ENCODE measurements at places on chromosomes 4 and X.

DNA sequence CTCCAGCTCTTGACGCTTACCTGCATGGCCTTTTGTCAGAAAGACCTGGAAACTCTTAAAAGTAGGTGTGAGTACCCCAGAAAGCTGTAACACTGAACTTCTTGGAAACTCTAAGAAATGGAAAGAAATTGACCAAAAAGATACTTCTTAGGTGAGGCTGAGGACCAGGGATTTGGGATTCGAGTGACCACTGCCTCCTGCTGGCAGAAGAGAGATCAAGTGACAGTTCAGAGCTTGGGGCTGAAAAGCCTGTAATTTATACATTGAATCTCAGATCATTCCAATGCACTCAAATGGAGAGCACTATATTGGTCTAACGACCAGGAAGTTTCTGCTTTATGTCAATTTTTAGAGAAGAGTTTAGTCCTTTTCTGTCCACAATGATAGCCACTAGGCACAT, 204.6 kb downstream of the PDGFRA start:
- DNase-seq = no peak

GRCh38 chrX:132119821-132120515, 7.9 kb downstream of the FRMD7 start:
- no peak for DNase-seq

- DNase-seq = no peak
These were observed 50.6 kb upstream of the EDA start for GRCh38 chrX:69565247-69565815.

DNA sequence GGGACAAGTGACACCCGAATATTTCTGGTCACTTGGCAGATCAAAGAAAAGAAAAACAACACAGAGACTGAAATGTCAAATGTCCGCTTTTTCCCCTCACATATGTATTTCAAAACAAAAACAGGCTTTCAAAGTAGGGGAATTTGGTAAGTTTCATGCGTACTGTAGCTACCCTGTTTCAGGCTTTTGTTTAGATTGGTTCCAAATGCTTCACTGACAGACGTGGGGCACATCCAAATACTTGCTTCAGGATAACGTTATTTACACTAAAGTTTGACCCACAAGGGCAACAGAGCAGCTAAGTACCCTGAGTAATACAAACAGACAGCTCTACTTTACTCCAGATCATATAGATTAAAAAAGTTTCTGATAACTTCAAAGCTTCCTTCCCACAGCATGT, 804.5 kb upstream of the POU3F4 start:
- DNase-seq = no peak

DNA sequence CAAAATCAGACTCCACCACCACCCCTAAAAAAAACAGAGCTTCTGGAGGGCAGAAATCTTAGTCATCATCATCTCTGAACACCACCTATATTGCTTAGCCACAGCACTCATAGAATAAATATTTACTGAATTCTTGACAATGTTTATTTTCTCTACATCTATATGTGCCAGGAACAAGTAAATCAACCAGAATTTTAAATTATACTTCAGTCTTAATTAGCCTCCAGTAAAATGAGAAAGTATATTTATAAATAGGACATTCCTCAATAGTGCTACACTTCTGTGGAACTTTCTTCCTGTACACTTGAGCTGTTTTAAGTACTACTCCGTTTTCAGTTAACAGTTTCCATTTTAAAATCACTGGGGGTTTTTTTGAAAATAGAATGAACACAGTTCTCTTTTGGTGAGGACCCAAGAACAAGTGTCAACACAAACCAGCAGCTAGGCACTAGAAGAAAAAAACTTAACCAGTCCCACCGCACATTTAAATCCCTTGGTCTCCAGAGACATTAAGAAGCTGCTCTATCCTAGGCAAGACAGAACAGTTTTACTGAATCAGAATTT, 25.5 kb downstream of the SMIM14 start:
- DNase-seq = peak; percentile 32

DNA sequence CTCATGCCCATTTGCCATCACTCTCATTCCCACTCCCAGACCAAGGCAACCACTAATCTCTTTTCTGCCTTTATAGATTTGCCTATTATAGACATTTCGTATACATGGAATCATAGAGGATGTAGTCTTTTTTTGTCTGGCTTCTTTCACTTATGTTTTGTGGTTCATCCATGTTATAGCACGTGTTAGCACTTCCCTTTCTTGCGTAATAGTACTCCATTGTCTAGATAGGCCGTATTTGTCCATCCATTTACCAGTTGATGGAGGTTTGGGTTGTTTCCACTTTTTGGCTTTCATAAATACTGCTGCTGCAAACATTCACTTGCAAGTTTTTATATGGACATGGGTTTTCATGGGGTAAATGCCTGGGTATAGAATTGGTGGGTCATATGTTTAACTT, 48.4 kb downstream of the KIF4A start:
- DNase-seq = no peak

- no peak for DNase-seq
These were observed 589.6 kb downstream of the ZNF674 start for GRCh38 chrX:45955661-45956060.

DNA sequence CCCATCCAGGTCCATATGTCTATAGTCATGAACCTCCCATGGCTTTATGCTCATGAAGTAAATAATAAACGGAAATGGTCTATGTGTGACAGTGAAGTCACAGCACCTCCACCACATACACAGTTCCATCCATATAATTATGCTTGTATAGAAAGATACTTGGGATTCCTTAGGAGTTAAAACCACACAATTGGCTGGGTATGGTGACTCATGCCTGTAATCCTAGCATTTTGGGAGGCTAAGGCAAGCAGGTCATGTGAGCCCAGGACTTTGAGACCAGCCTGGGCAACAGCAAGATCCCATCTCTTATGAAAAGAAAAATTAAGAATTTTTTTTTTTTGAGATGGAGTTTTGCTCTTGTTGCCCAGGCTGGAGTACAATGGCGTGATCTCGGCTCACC, 55.6 kb upstream of the RBM47 start:
- DNase-seq = no peak

GRCh38 chr4:152189451-152190179, 346.3 kb downstream of the FBXW7 start:
- DNase-seq = no peak

DNA sequence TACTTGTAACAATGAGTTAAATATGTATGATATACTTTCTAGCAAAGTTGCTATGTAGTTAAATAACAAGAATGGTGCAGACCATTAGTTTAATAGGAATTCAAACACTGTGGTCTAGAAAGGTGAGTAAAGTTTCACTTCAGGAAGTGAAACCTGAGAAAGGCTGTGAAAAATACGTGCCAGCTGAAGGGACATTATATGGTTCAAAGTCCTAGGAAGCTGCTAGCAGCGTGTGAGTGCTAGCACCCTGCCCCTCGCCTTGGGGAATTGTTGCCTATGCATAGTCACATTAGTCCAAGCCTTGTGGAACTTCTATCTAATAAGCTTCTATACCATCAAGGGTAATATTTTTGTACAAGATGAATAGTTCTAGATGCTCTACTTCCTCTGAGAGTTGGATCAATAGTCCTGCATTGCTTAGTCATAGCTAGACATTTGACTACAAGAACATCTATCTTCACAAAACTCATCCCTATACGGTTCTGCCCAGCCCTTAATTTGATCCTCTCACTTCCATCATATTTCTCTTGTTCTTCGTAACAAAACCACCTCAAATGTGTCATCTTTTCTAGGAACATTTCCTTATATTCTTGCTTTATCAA, 45.8 kb upstream of the ARSJ start:
- no peak for DNase-seq

DNA sequence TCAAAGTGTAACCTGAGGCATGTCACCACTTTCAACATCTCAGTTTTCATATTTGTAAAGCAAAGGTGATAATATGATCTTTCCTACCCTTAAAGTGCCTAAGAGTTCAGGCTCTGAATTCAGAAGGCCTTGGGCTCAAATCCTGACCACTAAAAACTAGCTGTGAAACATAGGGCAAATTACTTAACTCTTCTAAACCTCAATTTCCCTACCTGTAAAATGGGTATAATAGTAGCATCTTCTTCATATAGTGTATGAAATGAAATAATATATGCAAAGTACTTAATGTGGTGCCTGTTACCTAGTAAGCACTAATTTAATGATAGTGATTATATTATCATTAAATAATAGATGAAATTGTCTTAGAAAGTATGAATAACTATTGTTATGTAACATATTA, 7.0 kb upstream of the WDR44 start:
- no peak for DNase-seq

GRCh38 chrX:10030570-10030969, 63.4 kb downstream of the CLDN34 start:
- no peak for DNase-seq

DNA sequence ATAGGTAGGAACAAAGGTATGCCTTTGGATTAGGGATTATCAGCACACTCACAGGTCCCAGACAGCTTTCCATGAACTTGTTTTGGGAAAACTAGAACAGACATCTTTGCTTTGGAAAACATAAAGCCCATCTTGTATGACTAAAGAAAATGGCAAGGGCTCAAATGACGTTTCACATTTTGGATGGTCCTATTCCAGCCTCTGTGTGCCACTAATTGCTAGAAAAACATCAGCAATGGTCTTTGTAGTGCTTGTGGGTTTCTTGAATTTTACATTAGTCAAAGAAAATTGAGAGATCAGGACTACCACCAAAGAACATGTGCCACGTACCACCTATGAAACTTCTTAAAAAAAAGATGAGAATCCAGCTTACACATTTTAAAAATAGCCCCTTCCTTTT, 111.4 kb downstream of the HDAC8 start:
- DNase-seq = no peak

GRCh38 chrX:74514384-74514783, 93.1 kb downstream of the SLC16A2 start:
- DNase-seq = no peak

- no peak for DNase-seq
These were observed 125.1 kb upstream of the FRG1 start for GRCh38 chr4:189815404-189816192.

- no peak for DNase-seq
These were observed 66.3 kb upstream of the DGKK start for GRCh38 chrX:50536955-50537354.

- DNase-seq = no peak
These were observed 112.5 kb downstream of the LDB2 start for GRCh38 chr4:16785793-16786527.

GRCh38 chr4:55396308-55397125, 760 bp downstream of the TMEM165 start:
- DNase-seq = no peak

DNA sequence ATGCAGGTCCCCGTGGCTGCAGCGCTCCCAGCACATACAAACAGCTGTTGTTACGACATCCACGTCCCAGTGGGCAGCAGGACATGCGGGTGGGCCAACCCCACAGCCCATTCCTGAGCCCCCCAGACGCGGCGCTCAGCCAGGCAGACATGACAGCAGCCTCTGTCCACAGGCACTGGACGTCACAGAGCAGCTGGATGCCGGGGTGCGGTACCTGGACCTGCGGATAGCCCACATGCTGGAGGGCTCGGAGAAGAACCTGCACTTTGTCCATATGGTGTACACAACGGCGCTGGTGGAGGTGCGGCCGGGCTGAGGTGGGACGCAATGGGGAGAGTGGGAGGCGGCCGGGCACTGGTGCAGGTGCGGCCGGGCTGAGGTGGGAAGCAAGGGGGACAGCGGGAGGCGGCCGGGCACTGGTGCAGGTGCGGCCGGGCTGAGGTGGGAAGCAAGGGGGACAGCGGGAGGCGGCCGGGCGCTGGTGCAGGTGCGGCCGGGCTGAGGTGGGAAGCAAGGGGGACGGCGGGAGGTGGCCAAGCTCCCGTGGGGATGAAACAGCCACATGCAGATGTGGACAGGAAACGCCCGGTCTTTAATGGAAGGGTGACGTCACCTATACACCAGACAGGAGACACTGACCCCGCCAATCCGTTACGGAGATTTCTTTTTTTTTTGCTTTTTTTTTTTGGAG, 9.4 kb downstream of the PLCXD1 start:
- DNase-seq = no peak

GRCh38 chrX:73851014-73852009, 288.3 kb downstream of the CHIC1 start:
- no peak for DNase-seq

- DNase-seq = no peak
These were observed 68.9 kb upstream of the FAM47B start for GRCh38 chrX:34873500-34874225.

DNA sequence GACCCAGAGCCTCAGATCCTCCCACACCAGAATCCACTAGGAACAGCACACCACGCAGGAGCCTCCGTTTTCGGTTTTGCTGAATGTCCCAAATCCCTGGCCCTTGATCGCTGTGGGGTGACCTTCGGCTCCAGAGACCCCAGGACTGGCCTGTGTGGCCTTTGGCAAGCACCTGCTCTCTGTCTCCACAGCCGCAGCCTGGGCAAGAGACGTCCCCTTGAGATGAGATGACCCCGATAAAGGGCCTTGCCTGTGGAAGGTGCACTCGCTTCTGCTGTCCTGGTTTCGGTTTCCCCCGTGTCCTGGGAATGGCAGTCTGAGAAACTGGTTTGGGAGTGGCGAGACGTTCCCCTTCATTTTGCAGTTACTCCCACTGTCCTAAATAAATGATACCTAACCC, 9.6 kb downstream of the PSAPL1 start:
- no peak for DNase-seq

- DNase-seq = no peak
These were observed 230.3 kb downstream of the UNC5C start for GRCh38 chr4:95318483-95318882.

DNA sequence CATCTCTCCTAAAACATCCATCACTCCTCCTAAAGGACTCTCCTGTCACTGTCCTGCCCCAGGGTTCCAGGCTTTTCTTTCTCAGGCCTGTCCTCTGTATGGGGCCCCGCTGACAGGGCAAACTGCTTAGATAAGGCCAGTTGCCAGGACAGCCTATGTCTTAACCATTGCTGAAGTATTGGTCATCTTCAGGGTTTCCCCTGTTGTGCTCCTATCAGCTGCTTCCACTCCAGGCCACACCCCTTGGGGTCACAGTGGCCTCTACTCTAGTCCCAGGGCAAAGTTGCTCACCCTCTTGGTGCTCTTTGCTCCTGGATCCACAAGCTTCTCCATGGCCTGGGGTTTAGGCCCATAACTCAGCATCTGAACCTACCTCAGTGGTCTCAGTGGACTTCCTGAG, 138.0 kb upstream of the PJA1 start:
- DNase-seq = no peak

- no peak for DNase-seq
These were observed 30.5 kb upstream of the CRMP1 start for GRCh38 chr4:5923376-5923775.

DNA sequence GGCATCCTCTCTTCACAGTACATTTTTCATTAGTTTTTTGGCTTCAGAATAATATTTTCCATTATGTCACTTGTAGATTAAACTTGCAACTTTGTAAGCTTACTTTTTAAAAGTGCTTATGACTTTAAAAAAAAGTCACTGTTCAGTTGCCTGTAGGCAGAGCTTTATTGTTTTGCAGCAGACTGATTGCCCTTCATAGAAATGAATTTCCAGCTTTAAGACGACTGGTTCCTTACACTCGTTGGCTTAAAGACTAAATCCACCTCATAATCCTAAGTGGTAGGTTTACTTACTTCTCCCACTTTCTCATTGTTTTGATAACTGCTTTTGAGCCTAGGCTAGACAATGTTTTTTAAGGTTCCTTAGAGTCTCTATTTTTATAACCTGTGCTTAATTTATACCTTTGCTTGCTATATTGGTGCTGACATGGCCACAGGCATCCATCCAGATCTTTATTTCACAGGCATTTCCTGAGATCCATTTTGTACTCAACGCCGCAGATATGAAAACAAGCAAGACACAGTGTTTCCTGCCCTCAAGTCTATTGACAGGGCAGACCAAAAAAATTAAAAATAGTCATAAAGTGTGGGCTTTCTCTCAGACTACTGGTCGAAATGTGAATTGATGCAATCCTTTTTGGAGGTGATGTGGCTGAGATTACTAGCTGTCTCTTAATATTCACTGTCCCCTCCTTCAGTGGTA, 12.6 kb upstream of the IL13RA2 start:
- DNase-seq = no peak

GRCh38 chr4:152524427-152524826, 11.5 kb downstream of the FBXW7 start:
- no peak for DNase-seq

Measured in SW 1271 (cell line).